NCI-H2081 treated with DMSO at 0.1 percent for 48 hours (cell line): ENCODE measurements at places on chromosomes 11 and 22.

DNA sequence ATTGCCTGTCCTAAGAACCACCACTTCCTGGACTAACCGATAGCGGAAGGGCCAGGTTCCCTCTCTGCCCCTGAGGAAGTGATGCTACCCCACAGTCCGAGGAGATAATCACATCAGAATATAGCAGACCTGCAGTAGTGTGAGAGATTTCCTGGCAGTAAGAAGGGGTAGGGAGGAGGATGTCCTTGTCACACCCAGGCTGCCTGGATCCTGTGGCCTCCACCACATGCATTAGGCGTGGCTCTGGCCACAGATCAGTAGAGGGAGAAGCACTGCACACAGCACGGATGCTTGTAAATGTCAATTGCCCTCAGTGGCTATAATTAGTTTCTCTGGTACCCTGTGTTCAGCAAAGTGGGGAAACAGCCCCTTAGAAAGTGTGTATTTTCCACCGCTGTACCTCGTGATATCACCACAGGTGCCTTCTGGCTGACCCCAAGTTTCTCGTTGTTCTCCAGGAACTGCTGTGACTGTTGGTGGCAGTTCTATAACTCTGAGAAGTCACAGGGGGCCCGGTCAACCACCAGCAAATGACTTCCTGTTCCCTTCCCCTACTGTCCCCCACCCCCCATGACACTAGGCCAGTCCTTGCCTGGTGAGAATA is 61.8 kb downstream of the UBASH3B start:
- DNase-seq: no peak

DNA sequence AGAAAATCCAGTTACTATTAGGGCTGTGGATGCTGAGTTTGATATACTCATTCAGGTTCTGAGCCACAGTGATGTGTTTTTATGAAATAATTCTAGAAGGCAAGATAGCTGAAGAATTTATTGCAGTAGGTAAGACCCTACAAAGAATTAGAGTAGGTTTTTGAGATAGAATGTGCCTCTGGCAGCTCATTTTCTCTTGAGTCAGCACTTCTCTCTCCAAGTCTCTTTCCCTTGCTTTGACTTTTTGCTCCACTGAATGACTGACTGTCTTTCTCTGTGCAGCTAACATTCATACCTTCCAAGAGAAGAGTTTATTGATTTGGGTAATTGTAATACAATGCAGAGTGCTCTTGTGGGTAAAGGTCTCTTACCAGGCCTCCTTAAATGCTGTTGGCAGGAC is 48.0 kb upstream of the C11orf87 start:
- no peak for DNase-seq

GRCh38 chr11:93481696-93482095 is 61.5 kb downstream of the SMCO4 start:
- no peak for DNase-seq

DNA sequence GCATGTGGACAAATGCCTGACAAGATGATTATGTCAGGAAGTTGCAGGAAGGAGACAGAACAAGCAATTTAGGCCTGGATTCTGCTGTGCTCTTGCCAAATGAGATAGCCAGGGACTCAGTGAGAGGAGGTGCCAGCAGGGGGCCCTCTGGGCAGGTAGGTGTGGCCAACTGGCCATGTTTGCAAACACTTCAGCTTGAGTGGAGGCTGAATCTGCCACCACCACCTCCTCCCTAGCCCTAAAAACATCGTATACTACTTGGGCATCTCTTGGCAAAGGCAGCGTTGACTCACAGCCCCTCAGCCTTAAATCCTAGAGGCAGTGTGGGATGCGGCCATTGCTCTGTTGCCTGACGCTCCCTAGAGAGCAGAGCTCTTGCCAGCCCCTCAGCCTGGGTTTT is 95.1 kb upstream of the PLET1 start:
- DNase-seq: no peak

GRCh38 chr22:23485490-23485889 is 94.6 kb downstream of the IGLL1 start:
- DNase-seq: no peak

DNA sequence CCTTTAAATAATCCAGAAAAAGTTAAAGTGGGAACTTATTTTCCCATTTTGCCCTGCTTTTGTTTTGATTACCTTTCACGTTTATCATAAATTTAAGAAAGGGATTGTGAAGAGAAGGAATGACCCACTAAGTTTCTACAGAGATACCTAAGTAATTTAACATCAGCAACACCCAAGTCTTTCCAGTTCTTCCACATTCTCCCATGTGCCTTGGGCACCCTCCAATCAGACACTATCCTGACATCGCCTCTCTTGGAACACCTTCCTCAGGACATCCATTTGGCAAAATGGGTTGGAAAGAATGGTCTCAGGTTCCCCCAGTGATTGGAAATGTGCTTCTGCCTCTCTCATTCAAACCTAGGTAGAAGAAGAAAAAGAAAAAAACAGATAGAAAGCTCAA is 6.3 kb downstream of the BBOX1 start:
- no peak for DNase-seq
